Activated CD8-positive, alpha-beta T cell treated with anti-CD3 and anti-CD28 coated beads, Interleukin-2, amount 10 ng/mL, durations not matched to agents 7 days and 5 days (primary cell): ENCODE measurements at places on chromosomes 4 and X.

DNA sequence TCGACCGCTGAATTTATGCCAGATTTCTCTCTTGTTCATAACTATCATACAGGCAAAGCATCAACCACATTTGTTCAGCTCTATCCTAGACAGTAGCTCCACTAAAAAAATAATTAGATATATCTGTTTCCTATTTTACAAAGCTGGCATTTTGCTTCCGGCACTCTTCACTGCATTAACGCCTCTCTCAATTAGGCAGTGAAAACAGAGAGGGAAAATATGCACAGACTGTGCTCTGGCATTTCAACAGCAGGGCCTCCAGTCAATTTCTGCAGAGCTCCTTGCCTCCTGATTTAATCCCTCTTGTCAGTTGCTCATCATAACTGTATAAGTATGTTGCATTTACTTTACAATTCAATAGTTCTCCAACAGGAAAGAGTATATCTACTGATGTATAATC lies 666.9 kb upstream of the INTU start:
- no peak for DNase-seq

DNA sequence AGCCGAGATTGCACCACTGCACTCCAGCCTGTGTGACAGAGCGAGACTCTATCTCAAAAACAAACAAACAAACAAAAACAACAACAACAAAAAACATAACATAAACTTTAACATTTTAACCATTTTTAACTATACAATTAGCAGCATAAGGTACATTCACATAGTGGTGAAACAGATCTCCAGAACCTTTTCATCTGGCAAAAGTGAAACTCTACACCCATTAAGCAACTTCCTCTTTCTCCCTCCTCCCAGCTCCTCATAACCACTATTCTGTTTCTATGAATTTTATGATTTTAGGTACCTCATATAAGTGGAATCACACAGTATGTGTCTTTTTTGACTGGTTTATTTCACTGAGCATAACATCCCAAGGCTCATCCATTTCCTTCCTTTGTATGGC lies 103.6 kb downstream of the FAM13A start:
- no peak for DNase-seq

GRCh38 chr4:103359900-103360299 lies 161.8 kb upstream of the CENPE start:
- no peak for DNase-seq

GRCh38 chr4:178463747-178464146 lies 1021.5 kb upstream of the AGA start:
- no peak for DNase-seq

DNA sequence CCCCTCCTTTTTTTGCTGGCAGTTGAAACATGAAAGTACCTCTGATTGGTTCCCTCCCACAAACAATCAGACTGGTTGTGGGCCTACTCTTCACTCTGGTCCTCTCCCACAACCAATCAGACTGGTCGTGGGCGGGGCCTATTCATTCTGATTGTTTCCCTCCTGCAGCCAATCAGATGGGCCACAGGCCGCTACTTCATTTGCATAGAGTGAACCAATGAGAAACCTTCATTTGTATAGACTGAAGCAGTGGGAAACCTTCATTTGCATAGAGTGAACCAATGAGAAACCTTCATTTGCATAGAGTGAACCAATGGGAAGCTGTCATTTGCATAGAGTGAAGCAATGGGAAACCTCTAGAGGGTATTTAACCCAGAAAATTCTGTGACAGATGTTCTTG lies 55.2 kb downstream of the TRMT44 start:
- no peak for DNase-seq

GRCh38 chr4:99352602-99353537 lies at the start of gene ADH1C:
ADH1C (minus strand) TSS chr4:99352746; CDS start chr4:99352675, 71 bp downstream.
- DNase-seq: no peak

GRCh38 chr4:69323284-69323683 lies 43.0 kb downstream of the UGT2B28 start:
- DNase-seq: no peak

- peak; percentile 84 for DNase-seq
These were observed at the start of gene USP27X for GRCh38 chrX:49878834-49879655. USP27X (plus strand) TSS chrX:49879484; CDS start chrX:49880308, 824 bp downstream.

DNA sequence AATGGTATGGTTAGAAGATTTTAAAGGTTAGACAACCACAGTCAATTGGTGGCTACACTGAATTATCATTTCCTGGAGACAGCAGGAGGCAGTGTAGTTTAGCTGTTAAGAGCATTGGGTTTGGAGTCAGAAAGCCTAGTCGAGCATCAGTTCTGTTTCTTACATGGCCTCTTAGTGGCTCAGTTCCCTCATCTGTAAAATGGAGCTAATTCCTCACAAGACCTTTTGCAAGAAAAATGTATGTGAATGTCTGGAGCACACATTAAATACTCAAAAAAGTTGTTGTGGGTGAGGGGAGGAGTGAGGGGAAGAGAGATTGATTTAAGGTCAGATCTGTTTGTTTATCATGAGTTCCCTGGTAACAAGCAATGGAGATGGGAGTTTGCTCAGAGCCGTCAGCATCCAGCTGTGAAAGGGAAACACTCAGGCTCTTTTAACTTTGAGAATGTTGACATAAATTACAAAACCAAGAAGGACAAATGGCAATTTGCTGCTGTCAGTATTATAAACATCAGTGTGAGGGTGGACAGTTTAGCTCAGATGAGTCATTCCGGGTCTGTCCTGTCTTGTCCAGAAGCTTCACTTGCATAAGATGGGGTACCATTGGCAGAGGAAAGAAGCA lies 98.2 kb upstream of the PGRMC2 start:
- no peak for DNase-seq

DNA sequence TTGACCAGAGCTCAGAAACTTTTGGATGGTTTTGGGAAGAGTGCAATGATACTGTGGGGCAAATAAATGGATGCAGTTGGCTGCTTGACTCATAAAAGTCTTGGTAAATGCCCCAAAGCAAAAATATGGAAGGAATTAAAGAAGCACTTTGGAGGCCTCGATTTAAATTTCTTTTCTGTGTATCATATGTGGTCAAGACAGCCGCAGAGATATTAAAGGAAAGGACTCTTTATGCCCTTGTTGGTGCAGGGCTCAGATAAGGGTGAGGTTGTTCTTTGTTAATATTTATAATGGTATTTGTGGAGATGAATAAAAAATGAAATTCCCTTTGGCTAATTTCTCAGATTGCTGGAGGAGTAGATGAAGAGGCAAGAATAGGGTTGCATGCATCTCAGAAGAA lies 90.2 kb downstream of the NHS start:
- no peak for DNase-seq

- no peak for DNase-seq
These were observed 1041.6 kb upstream of the PRKX start for GRCh38 chrX:4754878-4755604.

- DNase-seq: no peak
These were observed 192.7 kb downstream of the GABRG1 start for GRCh38 chr4:45931154-45931553.

GRCh38 chrX:133332737-133333136 lies 82.6 kb downstream of the GPC4 start:
- no peak for DNase-seq

GRCh38 chr4:159298502-159298901 lies 195.6 kb downstream of the RAPGEF2 start:
- no peak for DNase-seq

DNA sequence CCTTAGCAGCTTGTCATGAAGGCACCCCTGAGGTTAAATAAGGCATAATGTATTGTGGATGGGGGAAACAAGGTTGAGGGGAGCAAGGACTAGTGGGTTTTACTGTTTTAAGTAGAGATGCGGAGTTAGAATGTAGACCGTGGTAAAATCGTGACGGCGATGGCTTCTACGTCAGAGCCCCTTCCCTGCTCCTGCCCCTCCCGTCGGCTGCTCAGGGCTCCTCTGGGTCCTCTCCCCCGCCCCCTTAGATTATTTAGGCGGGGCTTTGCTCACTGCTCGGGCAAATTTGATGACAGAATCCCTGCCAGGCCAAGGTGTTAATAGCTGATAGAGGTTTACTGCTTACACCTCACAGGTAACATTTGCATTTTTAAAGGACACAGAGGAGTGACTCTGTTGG lies 2.3 kb downstream of the FRMPD3 start:
- no peak for DNase-seq

- peak; percentile 64 for DNase-seq
These were observed 65.9 kb upstream of the HPF1 start for GRCh38 chr4:169823685-169824084.

DNA sequence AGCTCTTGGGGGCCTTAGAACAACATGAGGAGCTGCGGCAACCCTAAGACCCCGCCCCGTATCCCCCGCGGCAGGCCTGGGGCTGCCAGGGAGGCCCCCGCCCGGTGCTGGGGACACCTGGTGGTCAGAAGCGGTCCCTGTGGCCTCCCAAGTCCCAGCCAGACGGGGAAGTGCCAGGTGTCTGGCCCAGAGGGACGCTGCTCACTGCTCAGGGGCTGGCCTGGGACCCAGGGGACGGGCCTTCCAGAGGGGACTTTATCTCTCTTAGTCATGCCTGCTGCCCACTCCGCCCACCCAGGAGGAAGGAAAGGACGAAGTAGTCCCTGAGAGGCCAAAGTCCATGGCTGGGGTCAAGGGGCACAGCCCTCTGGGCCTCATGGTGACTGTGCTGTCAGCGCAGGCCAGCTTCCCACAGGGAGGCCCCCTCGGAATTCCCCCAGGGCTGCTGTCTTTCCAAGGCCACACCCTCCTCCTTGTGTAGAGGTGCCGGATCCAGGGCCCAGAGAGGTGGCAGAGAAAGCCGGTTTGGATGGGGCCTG lies 31.0 kb upstream of the HTRA3 start:
- no peak for DNase-seq

GRCh38 chrX:3191796-3192195 lies 150.5 kb downstream of the ARSF start:
- DNase-seq: no peak

GRCh38 chr4:20480165-20480947 lies 219.9 kb upstream of the PACRGL start:
- DNase-seq: no peak

DNA sequence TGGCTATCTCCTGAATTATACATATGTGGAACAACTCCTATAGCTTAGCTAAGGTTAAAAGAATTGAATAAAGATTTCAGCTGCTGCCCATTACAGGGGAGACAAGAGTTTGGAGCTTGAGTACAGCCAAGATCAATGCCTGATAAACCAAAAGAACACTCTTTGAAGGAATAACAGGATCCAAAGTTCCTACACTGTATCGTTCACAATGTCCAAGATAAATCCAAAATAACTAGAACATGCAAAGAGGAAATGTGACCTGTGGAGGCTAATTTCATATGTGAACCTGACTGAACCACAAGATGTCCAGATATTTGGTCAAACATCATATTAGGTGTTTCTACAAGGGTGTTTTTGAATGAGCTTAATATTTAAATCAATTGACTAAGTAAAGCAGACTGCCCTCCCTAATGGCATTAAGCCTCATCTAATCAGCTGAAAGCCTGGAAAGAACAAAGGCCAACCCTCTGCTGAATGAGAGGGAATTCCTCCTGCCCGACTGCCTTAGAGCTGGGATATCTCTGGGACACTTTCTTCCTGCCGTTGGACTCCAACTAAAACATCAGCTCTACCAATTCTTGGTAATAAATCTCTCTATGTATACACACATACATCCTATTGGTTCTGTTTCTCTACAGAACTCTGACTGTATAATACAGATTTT lies 19.2 kb downstream of the RFC1 start:
- DNase-seq: no peak
